ENCODE measurements at places on chromosomes 7 and 10.

DNA sequence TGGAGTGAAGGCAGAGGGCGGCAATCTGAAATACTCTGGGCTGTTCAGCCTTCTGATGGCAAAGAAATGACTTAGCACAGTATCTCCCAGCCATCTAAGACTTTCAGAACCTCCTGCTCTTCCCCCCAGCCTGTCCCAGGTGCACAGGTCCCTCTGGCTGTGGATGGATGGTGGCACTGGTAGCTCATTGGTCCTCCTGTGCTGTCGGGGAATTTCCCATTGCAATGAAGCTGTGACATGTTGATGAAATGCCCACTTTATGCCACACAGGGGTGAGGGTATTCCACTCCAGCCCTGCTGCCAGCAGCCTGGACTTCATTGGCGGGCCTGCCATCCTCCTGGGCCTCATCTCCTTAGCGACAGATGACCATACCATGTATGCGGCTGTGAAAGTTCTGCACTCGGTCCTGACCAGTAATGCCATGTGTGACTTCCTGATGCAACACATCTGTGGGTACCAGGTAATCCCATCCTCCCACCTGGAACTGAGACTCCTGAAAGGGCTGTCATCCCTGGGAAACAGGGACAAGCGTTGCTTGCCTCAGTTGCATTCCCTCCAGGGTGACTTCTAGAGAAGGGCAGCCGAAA, 105.9 kb downstream of the WDFY4 start:
- DNase-seq: no peak

DNA sequence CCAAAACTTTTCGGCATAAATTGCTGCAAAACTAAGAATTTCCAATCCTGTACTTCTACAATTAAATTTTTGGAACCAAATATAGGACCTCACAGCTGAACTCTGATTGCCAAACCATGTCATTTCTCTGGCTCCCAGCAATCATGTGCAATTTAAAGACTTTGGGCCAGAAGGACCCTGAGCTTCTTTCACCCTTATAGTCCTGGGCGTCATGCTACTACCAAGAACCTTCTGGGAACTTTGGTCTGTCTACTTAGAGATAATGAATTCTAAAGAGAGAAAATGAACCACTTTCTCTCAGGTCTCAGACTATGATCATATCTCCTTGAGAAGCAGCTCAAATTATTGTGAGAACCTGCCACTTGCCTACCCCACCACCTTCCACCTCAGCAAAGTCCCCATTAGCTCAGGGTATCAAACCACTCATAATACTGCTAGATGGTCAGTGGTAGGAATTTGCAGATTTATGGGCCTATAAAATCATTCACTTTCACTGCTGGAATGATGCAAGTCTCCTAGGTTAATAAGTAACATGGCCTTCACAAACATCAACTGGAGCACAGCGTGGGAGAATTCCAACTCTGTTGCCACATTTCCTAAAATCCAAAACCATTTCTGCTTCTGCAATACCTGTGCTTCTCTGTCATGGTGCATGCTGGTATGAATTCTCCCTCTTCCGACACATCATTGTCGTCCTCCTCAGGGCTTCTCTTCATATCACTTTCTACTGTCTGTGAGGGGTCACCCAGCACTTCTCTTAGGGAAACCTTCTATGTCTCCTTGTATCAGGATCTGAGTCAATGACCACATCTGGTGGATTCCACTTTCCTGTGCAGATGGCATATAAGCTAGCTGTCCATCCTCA, 6.6 kb upstream of the WDR91 start:
- DNase-seq: no peak

GRCh38 chr10:33129996-33130386, 172.0 kb upstream of the ITGB1 start:
- DNase-seq: no peak

- no peak for DNase-seq
Observed at GRCh38 chr7:121447911-121448300, 51.8 kb upstream of the FAM3C start.

DNA sequence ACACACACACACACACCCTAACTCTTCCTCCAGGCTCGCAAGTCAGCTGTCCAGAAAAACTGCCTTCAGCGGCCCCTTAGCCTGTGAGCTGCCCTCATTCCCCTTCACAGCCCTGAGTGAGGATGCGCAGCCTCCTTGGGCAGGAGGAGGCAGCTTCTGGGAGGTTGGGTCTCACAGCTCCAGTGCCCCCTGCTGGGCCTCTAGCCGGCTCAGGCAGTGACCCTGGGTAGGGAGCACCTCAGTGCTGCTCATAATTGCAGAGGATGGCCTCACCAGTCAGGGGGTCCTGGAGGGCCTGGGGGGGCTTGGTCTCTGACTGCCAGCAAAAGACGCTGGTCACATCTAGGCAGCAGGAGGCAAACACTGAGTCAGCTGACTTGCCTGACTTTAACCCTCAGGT, 43.7 kb downstream of the ZNF273 start:
- DNase-seq: no peak

GRCh38 chr7:2941216-2941859, 97.2 kb upstream of the GNA12 start:
- DNase-seq: no peak

- DNase-seq: no peak
Observed at GRCh38 chr7:33697616-33698015, 207.7 kb upstream of the BMPER start.

GRCh38 chr10:86979977-86980448, 11.7 kb downstream of the ADIRF start:
- DNase-seq: no peak

DNA sequence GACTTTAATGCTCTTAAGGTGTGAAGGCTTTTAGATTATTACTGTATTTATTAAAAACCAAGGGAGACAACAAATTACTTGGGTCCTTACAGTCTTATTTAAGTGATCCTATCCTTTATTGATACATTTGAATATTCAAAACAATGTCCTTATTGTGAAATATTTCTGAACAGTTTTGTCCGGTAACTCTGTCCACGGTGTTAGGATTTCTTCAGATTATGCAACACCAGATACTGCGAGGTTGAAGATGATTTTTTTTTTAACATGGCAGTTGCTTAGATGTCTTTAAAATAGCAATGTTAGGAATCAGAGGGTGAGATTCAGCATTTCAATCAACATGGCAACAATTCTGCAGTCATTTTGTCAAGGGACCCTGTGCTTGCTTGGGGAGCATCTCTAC, 176.5 kb downstream of the CSTF2T start:
- DNase-seq: no peak

DNA sequence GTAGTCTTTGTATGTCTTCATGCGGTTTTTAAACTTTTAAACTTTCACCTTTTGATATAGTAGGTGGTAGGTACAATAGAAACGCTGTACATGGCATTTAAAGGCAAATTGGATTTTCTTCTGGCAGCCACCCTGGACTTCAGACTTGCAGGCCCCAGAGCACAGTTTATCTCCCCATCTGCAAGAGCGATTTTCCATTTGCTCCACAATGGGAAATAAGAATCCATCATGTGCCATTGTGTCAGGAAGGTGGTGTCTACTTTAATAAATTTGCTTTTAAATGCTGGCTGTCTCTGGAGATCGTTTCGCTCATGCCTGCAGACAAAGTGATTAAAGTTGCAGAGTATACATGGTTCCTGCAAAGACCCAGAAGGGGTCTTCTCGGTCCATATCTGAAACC, 38.9 kb downstream of the UNC5B start:
- DNase-seq: no peak

GRCh38 chr10:93272884-93273675, 199.4 kb downstream of the CYP26A1 start:
- DNase-seq: no peak

GRCh38 chr7:4151926-4152549, 530.1 kb upstream of the FOXK1 start:
- no peak for DNase-seq

DNA sequence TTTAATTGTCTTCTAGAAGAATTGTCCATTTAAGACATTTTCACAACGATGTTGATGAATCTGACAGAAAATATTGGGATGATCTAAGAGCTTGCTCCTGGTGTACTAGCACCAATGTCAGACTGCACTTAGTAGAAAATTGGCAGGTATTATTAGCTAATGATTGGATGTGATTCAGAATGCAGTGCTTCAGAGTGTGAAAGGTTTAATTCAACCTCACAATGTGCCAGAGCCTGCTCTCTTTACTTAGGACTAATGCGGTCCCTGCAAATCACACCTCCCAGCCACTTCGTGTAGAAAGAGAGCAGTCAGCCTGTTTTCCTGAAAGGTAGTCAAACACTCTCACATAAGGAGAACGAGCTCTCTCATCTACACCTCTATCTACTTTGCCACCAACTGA, 197.5 kb downstream of the ZNF438 start:
- no peak for DNase-seq

GRCh38 chr7:139916717-139917395, 87.8 kb downstream of the TBXAS1 start:
- no peak for DNase-seq

Data from NCI-H187 treated with DMSO at 0.1 percent for 48 hours (cell line).